Germinal center (tissue), 1 donor: ENCODE measurements at places on chromosomes 1 and 21.

DNA sequence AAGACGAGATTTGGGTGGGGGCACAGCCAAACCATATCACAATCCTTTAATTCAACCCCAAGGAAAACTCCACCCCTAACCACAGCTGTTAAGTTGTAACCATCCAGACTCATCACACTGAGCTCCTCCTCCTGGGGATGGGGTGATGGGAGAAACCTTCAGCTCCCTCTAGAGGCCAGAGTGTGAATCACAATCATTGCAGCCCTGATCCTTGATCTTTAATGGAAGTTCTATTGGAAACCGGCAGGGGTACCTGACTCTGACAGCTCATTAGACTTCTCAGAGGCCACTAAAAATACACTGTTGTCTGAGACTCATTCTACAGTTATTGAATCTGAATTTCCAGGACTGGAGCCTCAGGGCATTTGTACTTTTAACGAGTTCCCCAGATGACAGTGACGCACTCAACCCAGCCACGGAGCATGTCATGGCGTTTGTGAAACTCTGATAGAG lies 127.2 kb downstream of the IGSF21 start:
- peak; percentile 72 for DNase-seq

- DNase-seq = no peak
These were observed 6.8 kb upstream of the IL24 start for GRCh38 chr1:206890125-206891060.

- peak; percentile 16 for DNase-seq
These were observed 1181.9 kb upstream of the PRMT6 start for GRCh38 chr1:105874621-105875020.

DNA sequence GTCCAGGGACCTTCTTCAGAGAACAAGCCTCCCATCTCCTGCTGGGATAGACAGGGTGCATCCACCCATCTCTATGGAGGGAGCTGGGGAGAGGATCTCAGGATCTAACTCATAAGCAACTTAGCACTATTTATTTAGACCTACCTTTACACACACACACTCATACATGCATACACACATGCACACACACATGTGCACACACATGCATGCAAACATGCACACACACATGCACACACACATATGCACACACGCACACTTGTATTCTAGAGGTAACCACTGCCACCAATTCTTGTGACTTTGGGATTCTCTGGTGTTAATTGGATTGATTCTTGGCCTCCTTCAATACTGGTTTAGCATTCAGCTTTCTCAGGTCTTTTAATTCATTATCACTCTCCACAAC lies 9.8 kb downstream of the MT1HL1 start:
- no peak for DNase-seq

GRCh38 chr1:152160576-152160975 lies 1.5 kb upstream of the RPTN start:
- no peak for DNase-seq

- DNase-seq = no peak
These were observed 17.6 kb downstream of the NADK start for GRCh38 chr1:1760715-1761114.

GRCh38 chr21:41302976-41303375 lies 13.6 kb upstream of the FAM3B start:
- no peak for DNase-seq

DNA sequence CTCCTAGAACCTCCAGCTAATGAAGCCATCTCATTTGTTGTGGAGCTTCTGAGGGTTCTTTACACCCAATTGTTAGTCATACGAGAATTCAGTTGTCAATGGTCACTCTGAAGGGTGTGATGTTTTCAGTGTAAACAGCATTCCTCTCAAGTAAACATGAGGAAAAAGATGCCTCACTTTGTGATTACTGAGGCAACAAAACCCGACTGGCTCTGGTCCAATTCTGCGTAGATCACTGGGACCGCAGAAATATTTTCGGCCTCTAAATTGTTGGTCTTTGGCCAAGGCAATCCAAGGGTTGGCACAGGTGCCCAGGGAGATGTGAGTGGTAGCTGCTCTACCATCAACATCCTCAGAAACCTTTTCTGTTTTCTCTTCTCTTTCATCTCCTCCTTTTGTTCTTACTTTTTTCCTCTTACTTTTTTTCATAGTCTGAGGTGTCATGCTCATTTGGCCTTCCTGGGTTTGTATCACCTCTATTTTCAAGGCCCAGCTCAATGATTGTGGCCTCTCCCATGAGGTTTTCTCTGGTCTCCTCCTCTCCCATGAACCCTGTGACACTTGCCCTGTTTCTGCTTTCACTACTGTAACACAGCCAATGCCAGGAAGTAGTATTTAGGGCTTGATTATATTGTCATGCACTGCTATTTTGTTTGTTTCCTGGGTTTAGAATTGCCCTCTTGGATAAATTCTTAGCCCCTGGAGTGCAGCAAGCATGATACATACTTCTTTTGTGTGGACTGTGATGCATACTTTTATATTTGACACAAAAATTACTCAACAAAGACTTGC lies 221.9 kb downstream of the TNR start:
- DNase-seq = no peak

DNA sequence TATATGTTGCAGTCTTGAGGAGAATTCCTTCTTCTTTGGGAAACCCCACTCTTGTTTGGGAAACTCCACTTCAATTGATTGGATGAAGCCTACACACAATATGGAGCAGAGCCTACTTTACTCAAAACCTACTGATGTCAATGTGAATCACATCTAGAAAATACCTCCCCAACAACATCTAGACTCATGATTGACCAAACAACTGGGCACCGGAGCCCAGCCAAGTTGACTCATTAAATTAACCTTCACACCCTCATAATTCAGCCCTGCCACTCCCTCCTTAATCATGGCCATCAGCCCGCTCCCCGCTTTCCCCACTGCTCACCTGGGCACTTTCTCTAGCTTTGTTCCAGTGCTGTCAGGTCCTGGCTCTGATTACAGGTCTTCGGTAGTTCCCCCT lies 208.1 kb upstream of the MAP1LC3C start:
- no peak for DNase-seq
